ENCODE measurements at places on chromosomes 7 and 10.

- DNase-seq = no peak
These were observed 150.4 kb downstream of the ACTR3B start for GRCh38 chr7:152909683-152910544.

DNA sequence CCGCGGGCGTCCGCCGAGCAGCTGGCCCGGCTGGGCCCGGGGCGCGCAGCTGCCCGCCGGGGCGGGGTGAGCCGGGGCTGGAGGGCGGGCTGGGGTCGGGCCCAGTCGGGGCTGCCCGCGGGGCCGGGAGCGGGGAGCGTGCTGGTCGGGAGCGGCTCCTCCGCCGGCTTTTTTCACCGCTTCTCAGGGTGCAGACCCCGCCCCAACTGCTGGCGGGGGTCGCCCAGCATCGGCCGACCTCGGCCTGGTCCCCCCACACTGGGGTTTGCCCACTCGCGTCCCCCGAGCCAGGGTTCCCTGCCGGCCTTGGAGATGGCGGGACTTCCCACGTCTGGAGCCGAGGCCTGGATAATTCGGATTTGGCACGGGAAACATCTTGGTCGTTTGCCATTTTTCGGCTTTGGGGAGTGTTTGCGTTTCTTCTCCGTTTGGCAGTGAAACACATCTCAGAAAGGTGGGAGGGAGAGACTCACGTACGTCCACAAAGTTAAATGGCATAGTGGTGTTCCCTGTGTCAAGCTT lies 432 bp downstream of the TMEM248 start:
- no peak for DNase-seq

- DNase-seq = no peak
These were observed 4.4 kb downstream of the SMIM30 start for GRCh38 chr7:113113912-113114311.

DNA sequence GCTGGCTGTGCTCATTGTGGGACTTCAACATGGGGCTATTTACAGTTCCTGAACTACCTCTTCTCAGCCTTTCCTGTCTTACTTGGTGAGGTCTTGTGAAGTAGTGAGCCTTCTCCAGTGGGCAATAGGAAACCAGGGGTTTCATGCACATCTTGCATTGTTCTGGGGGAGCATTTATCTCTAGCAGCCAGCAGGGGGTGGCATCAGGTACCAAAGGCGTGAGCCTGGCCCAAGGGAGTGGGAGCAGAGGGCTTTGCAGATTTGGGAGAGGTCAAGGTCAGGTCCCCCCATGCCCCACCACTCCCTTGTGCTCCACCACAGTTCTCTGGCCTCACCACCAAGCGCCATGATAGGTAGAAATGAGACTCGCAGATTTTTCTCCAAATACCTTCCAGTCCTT lies 85.4 kb upstream of the NPTX2 start:
- no peak for DNase-seq

DNA sequence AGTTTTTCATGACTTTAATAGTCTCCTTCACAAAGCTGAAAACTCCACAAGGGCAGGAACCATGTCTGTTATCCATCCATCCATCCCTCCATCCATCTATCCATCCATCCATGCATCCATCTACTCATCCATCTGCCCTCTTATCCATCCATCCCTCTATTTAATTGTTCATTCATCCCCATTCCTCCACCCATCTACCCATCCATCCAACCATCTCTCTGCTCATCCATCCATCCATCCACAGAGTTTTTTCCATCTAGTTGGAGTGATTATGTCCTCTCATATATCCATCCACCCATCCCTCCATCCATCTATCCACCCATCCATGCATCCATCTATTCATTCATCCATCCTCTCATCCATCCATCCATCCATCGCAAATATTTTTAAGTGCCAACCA lies 237.9 kb downstream of the EMX2 start:
- DNase-seq = no peak

- DNase-seq = no peak
These were observed 1.2 kb downstream of the PHKG1 start for GRCh38 chr7:56091591-56091990.

DNA sequence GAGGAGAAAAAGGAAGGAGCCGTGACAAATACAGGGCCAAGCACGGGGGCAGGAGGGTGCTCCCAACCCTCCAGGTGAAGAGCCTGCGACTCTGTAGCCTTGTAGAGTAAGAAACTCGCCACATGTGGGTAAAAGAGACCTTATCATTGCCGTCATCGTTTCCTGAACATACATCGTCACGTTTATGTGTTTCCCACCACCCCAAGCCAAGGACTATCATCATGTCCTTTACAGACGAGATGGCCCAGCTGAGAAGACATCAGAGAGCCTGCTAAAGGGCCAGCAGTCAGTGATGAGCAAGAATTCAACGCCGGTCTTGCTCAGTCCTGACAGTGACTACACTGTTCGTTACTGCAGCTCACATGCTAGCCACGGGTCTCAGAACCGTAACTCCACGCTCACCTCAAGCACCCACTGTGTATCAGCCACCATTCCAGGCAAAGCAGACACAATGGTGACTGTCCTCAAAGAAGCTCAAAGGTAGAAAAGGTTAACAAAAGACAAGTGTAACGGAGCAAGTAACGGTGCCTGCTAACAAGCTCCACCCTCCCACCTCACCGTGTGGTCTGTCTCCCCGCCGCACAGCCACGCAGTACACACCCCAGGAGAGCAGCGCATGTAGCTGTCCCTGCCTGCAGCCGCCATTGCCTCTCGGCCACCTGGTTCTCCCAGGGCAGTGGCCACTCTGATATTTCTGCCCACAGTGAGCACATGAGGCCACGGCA lies 147.8 kb downstream of the MAD1L1 start:
- no peak for DNase-seq

GRCh38 chr7:74474271-74474865 lies 20.7 kb downstream of the GTF2IRD1 start:
- DNase-seq = no peak

DNA sequence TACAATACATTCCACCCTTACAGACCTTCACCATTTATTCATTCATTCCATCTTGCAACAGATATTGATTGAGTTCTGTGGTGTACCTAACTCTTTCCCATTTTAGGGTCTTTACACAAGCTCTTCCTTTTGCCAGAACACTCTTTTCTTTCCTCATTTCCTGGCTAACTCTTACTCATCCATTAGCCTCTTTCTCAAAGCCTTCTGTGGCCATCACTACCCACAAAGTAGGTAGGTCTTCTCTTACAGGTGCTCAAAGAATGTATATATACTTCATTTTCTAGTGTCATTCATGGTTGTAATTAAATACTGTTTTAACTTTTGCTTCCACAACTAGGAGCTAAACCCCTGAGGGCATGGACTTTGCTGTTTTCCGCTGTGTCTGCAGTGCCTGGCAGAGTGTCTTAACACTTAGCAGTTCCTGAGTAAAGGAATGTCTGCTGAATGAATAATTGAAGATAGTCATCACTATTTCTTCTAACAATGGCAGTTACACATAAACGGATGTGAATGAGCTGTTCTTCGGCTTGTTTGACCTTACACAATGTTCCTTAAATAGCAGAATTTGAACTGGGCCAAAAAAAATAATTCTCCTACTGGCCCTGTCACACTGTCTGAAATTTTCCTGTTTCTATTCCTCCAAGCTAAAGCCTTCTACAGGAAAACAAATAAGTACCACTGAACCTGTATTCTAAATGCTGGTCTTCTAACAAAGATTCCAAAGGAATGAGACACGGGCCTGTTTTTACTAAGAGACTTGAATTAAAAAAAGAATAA lies 15.1 kb downstream of the BCAP29 start:
- no peak for DNase-seq

DNA sequence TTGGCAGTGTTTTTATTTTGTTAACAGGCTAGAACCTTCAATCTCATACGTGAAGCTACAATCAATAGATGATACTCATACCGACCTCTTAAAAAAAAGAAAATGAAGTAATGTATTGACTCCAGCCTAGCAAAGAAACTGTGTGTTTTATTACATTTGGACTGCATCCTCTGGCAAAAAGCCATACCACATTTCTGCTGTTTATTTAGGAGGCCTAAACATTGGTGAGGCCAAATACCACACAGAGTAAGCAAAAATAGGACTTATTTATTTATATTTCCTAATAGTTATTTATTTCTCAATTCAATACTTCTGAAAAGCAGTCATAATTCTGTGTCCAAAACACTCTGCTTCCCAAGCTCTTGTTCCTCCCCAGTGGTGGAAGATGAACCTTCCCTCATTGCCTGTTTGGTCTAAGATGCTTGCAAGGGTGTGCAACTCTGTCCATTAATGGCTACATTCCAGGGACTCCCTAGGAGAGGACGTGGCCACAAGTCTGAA lies 398.8 kb upstream of the KLF6 start:
- DNase-seq = no peak

DNA sequence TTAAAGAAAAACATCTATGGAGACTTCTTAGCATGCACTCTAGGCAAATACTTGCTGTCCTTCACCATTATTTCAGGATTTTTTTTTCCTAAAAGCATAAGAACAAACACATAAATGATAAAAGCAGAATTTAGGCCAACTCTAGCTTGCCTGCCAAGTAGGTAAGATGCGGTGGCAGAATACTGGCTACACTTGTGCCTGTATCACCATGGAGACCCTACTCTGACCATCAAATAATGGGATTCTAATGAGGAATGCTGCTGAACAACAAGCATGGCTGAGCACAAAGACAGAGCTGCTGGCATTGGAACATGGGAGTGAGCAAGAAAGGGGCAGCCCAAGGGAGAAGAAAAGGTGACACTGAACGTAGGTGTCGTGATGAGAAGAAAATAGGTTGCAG lies 18.5 kb upstream of the TAS2R40 start:
- DNase-seq = no peak

DNA sequence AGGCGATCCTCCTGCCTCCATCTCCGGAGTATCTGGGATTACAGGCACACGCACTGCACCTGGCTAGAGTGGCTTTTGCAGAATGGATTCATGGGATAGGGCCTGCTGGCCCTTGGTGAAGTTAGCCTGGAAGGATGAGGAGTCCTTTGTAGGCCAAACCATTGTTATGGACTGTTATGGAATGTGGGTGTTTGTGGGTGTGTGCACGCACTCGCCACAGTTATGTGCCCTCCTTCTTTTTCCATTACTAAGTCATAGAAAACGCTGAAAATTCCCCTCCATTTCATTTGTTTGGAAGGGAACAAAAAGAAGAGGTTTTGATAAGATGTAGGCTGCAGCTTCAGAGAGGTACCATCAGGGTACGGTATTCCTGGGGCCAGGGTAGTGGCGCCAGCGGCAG lies 15.0 kb downstream of the ZNF862 start:
- no peak for DNase-seq

DNA sequence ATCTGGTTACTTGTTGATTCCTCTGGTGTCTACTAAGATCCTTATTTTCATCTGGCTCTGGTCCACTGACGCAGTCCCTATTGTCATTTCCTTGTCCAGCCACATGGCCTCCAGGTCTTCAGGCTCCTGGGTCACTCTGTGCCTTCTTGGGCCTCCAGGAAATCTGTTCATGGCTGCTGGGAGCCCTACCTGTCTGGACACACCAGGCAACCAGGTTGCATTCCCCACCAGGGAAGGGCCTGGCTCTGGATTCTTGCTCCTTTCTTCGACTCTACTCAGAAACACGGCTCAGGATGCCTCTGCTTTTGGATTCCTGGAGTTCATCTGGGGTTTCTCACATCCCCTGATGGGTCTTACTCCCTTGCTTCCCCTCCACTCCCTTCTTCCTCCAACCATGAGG lies 8.0 kb upstream of the PPIF start:
- DNase-seq = no peak

DNA sequence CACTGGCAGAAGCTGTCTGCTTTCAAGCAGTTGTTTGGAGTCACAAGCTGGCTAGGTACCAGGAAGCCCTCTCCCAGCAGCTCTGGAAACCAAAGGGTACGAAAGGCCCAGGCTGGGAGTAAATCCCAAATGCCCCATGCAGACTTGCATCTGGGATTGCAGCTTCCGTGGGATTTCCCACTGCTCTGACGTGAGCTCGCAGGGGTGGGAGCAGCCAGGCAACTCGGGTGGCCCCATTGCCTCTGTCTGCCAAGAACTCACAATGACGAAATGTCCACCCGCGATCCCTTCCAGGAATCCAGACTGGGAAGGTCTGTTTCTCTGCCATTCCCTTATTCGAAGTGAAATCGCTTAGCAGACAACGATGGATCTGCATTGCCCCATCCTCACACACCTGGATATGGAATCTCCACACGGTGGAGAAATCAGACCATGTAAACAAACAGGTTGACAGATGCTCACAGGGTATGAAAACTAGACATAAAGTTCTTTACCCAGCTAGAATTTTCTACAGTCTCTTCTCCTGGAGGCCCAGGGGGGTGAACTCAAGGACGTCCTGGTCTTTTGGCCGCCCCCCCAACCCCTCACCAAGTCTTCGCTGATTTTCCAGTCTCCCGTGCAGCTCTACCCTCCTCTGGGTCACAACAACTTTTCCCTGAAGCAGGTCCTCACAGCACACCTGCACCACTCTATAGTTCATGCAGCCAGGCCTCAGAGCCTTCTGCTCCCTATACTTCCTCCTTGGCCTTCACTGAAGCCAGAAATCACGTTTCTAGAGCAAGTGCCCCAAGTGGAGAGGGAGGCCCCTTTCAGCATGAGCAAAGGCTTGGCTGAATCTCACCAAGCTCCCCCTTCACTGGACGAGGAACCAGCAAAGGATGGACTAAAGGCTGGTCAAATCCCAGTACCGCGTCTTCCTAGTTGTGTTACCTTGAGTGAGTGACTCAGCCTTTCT lies 20.0 kb downstream of the SH3PXD2A start:
- no peak for DNase-seq

DNA sequence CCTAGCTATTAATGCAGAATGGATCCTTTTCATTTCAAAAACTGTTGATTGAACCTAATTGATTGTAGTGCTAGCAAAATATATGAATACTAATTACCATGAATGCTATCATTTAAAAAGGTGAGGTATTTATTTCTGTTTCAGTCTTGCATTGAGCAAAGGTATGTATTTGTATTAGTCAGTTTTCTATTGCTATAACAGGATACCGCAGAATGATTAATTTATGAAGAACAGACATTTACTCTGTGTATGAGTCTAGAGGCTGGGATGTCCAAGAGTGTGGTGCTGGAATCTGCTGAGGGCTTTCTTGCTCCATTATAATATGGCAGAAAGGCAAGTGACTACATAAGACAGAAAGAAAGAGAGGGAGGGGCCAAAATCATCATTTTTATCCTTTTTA lies 199.2 kb downstream of the KIF20B start:
- no peak for DNase-seq

GRCh38 chr7:5093948-5094347 lies 48.3 kb downstream of the RBAK start:
- DNase-seq = no peak

- DNase-seq = no peak
These were observed 4.0 kb downstream of the FZD8 start for GRCh38 chr10:35638101-35638500.

DNA sequence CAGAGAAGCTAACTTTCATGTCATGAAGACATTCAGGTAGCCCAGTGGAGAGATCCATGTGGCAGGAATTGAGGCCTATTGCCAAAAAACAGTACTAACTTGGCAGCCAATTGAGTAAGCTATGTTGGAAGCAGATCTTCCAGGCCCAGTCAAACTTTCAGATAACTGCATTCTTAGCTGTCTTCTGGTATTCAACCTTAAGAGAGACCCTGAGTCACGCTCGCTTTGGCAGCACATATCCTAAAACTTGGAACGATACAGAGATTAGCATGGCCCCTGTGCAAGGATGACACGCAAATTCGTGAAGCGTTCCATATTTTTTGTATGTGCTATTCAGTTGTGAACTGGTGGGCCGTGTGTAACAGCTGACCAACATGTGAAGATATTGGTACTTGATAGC lies 17.6 kb upstream of the ZNF518A start:
- no peak for DNase-seq

GRCh38 chr10:123149162-123149567 lies 1.2 kb downstream of the HMX2 start:
- DNase-seq = no peak
